ENCODE measurements at places on chromosomes 1 and 21.

GRCh38 chr1:206010060-206010459 is 6.9 kb upstream of the RAB7B start:
- no peak for DNase-seq

- DNase-seq = no peak
These were observed 72.9 kb downstream of the SKI start for GRCh38 chr1:2300851-2301606.

DNA sequence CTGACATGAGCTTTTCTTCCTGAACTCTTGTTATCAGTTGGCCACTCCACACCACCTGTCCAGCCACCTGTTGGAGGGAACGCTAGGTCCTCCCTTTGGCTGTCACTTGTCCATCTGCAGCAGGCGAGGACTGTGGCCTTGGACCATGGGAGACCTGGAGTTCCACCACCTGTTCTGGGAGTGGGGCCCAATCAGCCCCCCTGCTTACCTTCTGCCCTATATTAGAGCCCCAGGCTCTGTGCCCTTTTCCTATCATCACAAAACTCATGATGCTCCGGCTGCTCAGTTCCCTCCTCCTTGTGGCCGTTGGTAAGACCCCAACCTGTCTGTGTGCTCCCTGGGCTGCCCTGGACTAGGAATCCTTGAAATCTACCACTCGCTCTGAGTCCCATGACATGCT is at the start of gene CELA3A:
Gene CELA3A (plus strand): TSS at position 249 of the 400 bp plus-strand sequence. CDS start 18 bp downstream, at position 267.
- no peak for DNase-seq

GRCh38 chr1:2894381-2895041 is 93.0 kb upstream of the TTC34 start:
- DNase-seq = no peak

- no peak for DNase-seq
These were observed 84.1 kb downstream of the SPAG17 start for GRCh38 chr1:118100686-118101514.

GRCh38 chr1:226309398-226310244 is 657 bp upstream of the LIN9 start:
- no peak for DNase-seq

DNA sequence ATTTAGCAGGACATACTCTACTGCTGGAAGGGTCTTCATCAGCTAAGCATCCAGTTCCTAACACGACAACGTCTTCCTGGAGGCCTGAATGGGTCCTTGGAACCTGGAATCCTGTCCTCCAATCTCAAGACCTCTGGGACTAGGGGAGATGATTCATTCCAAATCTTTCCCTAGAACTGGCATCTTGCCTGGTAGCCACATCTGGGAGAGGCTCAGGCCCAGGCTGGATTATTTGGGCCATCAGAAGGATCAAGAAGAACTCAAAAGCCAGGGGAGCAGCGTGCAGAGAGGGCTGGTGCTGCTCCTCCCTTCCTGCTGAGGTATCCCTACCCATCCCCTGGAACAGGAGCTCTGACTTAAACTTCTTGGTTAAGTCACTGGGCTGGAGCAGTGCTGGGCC is 2.8 kb upstream of the PHLDA3 start:
- DNase-seq = no peak

All from skeletal muscle cell (primary cell).